AG04449 (cell line): ENCODE measurements at places on chromosomes 12 and 14.

DNA sequence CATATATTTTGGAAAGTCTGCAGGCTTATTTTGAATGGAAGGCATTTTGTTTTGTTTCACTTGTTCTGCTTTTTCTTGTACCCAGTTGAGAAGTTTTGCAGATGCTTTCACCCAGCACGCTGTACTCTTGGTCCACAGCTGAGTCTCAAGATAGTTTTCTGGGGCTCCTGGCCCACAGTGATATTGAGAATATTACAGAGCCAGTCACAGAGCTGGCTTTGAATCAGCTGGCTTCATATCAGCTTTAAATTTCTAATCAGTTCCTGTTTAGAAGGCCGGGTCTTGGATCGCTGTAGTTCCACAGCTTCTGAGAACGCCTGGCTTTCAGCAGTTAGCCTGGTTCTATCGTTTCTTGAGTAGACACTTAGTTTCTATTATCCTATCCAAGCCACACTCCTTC lies 32.5 kb upstream of the PARP11 start:
- DNase-seq: no peak

GRCh38 chr14:30159374-30159773 lies 231.7 kb upstream of the PRKD1 start:
- no peak for DNase-seq

DNA sequence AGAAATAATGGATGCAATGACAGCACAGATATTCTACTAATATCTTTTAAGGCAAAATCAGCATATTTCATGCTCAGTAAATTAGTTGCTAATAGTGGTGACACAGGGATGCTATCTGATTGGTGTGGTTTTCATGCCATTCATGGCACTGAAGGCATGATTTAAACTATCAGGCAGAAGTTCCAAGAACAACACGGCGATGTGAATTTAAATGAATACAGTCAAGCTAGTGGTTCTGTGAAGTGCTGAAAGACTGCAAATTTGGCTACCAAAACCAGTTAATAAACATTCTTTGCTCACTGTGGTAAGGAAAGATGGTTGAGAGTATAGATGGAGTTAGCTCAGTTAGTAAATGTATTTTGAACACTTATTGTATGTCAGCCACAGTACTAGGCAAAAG lies 272.0 kb upstream of the DIO2 start:
- no peak for DNase-seq

DNA sequence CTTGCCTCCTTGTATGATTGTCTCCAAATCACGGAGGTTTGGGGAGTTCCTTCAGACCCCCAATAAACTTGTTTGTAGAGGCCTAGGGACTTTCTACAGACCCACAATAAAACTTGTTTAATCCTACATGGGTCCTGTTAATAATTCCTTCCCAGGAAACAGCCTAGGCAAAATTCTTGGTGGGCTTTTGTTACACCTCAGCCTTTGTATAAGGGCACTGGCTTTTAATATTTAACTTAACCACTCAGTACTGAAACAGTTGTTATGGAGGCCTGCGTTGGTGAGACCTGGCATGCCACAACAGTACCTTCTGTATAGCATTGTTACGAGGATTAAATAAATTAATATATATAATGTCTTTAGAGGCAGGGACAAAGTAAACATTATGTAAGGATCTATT lies 32.7 kb upstream of the FAR2 start:
- DNase-seq: no peak

DNA sequence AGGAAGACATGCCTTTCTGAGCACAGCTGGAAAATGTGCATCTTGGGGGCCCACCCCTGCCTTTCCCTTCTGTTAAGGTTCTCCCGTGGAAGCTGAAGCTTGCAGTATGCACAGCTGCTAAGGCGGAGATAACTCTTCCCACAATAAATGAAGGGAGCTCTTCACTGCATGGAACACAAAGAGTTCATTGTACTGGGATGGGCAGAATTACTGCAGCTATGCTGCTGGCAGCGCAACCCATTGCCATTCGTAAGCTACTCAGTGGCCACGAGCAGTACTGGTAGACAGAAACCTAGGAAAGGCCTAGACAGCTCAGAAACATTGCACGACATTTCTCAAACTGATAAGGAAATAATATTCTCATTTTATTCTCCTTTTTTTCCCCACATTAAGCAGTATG lies 310.2 kb downstream of the MDGA2 start:
- DNase-seq: no peak

DNA sequence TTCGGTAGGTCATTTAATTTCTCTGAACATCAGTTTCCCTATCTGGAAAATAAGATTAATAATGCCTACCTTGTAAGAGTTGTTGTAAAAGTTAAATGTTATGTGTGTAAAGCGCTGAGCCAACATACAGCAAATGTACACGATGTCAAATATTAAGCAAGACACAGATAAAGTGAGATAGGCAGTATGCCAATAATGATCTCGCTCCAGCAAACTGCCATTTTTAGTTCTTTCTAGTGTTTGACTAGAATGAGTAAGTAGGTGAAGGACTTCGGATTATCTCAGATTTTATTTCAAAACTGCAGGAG lies 840 bp downstream of the DHRS7 start:
- no peak for DNase-seq
